ENCODE measurements at places on chromosomes 1 and 21. TPM values are rescaled to one million over a fixed set of nuclear protein-coding genes. Genes with fewer than 3 reads are reported as not detected.

SSX2IP gene
- 11.8 TPM for total RNA-seq

FCAMR gene
- not detected for total RNA-seq

MAP3K6 gene
- total RNA-seq: 12.1 TPM

KANK4 gene
- 0.13 TPM for total RNA-seq

COL6A1 gene
- total RNA-seq: 1.9 TPM

FCRL1 gene
- not detected for total RNA-seq

GIPC2 gene
- total RNA-seq: 0.38 TPM

C1orf226 gene
- total RNA-seq: 0.26 TPM

DNA sequence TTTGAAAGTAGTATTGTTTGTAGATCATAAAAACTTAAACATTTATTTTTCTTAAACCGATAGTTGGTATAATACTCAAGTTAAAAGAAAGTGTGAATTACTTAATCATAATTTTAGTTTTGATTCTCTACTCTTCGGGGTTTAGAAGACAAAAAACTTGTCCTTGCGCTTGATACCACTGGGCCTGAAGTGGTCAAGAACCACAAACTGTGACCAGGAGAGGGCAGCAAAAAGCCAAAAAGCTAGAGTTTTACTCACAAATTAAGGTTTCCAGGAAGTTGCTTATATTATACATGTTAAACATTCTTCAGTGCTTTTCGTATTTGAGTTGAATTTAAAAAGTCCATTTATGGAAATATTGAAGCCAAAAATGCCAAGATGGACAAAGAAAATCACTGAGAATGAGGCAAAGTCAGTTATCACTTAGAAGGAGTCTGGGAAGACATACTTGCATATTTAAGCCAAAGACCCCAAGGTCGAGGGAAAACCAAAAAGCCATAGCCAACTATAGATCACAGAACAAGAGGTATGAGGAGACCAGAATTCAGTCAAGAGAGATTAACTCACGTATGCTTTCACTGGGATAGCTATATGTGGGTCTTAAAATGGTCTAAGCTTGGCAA is 34.2 kb downstream of the EFCAB7 start:
- peak; percentile 43 for DNase-seq

DNA sequence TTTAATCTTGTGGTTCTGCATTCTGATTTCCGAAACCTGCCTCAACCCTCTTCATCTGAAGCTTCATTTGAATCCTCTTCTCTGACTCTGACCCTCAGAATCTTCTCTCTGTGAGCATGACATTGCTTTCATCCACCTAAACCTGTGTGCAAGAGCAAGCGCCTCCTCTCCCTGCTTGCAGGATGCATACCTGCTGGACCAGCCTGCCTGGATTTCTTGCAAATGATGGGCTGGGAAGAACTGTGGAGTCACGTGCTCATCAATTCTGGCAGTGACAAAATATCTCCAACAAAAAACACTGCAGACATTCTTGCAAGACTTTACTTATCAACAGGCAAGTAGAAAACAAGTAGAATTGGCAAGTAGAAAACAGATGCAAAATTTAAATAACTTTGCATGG is 20.8 kb upstream of the SLC35F3 start:
- DNase-seq: no peak

- no peak for DNase-seq
Observed at GRCh38 chr1:1436630-1437032, 1.1 kb downstream of the VWA1 start.

DNA sequence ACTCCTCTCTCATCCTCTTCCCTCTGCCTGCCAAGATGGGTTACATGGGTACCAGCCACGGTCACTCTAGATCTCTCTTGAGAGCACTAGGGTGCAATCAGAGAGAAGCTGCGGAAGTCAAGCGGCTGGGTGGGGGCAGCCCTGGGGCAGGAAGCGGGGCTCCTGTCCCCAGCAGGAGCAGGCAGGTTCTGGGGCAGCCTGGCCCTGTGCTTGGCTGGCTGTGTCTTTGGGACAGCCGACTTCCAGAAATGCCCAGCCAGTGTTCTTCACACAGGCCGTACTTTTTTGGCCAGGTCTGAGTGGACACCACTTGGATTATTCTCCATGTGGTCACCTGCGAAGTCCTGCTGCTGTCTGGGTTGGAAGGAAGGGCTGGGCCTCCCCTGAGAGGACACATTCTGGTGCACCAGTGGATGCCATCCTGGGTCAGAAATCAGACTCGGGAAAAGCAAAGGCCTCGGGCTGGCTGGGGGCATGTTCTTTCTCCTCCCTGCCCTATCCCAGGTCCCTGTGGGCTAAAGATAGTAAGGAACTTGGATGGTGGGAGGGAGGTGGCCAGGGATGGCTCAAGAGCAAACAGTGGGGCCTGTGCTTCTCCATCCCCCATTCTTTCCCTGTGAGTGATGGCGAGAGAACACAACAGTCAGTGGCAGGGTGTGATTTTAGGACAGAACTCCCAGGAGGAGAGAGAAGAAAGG is 93.7 kb downstream of the ITPKB start:
- DNase-seq: no peak

GRCh38 chr1:171636141-171636540 is 14.1 kb downstream of the MYOCOS start:
- no peak for DNase-seq

- DNase-seq: no peak
Observed at GRCh38 chr1:214107322-214108096, 119.7 kb downstream of the PROX1 start.

- no peak for DNase-seq
Observed at GRCh38 chr1:8342325-8342724, 24.4 kb downstream of the SLC45A1 start.

DNA sequence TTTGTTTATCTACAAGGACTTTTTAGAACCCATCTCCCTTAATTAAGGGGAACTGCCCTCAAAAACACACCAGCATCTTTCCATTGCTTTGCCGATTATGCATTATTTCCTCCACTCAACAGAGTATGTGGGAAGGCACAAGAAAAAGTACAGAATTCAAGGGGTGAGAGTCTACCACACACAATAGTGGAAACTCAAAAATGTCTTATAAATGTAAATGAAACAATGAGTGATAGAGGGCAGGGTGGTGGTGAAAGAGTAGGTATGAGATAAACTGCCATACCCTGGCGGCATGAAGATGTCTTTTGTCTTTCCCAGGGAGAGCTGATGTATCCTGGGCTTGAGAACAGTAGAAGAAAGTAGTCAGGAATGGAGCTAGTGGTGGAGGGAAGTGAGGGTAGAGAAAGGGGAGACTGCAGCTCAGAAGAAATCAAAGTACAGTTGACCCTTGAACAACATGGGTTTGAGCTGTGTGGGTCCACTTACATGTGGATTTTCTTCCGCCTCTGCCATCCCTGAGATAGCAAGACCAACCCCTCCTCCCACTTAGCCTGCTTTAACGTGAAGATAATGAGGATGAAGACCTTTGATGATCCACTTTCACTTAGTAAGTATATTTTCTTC is 24.4 kb downstream of the CD58 start:
- DNase-seq: no peak

DNA sequence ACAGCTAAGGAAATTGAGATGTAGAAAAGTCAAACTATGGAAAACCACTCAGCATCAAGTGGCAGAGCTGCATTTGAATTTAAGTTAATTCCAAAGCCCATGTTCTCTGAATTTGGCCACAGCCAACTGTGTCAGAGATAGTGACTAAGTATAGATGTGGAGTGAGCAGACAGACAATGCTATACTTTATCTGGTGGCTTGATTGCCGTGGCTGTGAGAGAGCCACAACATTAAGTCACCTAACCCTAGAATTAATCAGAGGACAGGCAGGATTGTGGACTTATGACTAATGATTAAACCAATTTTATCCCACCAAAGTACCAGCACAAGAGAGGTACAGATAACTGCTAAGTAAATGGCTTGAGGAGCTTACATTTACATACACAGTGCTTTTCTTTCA is 209.8 kb downstream of the TPR start:
- peak; percentile 45 for DNase-seq

- peak; percentile 97 for DNase-seq
Observed at GRCh38 chr1:19450811-19451515, 34.4 kb downstream of the CAPZB start.

- peak; percentile 21 for DNase-seq
Observed at GRCh38 chr1:104132382-104132973, 382.8 kb downstream of the AMY1C start.

DNA sequence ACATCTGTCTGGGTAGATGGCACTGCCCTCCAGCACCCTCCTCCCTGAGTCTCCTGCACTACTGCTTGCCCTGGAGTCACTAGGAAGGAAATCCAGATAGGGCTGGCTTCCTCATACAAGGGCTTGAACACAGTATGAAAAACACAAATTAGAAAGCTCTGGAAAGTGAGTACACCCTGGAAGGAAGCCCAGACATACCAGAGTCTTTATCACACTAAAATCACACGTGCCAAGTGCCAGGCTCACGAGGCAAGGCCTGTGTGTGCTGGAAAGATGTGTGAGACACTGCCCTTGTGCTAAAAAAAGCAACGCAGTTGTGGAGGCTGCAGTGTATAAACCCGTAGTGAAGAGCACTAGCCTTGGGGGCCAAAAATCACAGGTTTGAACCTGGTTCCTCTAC is 28.3 kb upstream of the S100A7 start:
- no peak for DNase-seq

DNA sequence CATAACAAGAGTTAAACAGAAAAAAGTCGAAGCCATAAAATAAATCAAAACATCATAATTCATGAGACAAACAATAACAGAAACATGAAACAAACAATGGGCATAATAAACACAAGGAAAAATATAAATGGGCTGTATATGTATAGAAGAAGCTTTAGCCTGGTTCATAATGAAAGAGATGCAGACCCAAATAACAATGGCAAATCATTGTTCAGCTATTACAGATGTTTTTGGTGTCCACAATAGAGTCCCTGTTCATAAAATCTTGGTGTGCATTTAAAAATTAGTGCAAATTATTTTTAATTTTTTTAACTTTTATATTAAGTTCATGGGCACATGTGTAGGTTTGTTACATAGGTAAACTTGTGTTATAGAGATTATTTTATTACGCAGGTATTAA is 1185.9 kb upstream of the B3GALT2 start:
- DNase-seq: no peak

GRCh38 chr1:210920716-210921694 is 212.9 kb downstream of the KCNH1 start:
- DNase-seq: no peak

DNA sequence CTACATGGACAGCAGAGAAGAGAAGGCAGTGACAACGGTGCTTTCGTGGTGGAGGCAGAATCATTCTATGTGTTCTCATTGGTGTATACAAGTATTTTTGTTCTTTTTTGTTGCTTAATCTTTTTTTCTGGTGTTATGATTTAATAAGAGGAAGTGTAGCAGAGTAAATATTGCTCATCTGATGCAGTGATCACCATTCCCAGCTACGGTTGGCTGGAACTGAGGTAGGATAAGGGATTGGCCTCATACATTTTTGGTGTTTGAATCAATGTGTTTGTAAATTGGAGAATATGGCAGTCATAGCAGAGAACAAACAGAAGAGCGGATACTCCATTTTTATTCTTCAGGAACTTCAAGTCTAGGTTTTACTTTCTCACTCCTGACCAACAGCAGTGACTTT is 76.6 kb downstream of the UBE2U start:
- DNase-seq: peak; percentile 97

GRCh38 chr1:232675260-232675659 is 45.3 kb upstream of the SIPA1L2 start:
- DNase-seq: no peak

- no peak for DNase-seq
Observed at GRCh38 chr1:187629075-187629474, 800.3 kb downstream of the PLA2G4A start.

- no peak for DNase-seq
Observed at GRCh38 chr1:179058487-179059483, 23.1 kb upstream of the TOR3A start.

GRCh38 chr21:38433471-38433870 is 64.8 kb downstream of the ERG start:
- no peak for DNase-seq

- no peak for DNase-seq
Observed at GRCh38 chr1:5456090-5456811, 536.0 kb downstream of the NPHP4 start.

GRCh38 chr1:90719330-90720144 is 2.4 kb upstream of the BARHL2 start:
- no peak for DNase-seq

GRCh38 chr1:183273300-183273699 is 87.2 kb downstream of the LAMC2 start:
- DNase-seq: peak; percentile 61

GRCh38 chr1:86567878-86568277 is 21.0 kb downstream of the CLCA4 start:
- peak; percentile 94 for DNase-seq

DNA sequence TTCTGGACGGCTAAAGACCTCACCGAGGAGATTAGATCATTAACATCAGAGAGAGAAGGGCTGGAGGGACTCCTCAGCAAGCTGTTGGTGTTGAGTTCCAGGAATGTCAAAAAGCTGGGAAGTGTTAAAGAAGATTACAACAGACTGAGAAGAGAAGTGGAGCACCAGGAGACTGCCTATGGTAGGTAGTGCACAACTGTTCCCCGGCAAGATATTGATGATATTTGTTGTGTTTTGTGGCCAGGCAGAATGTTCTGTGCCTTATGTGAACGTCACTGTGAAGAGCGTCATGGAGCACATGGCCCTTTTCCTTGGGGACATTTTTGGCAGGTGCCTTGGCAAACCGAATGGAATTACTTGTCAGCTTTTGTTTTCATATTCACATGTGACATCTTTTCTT is 191.7 kb downstream of the DISC1 start:
- DNase-seq: no peak

All from bronchial epithelial cell (primary cell).